ENCODE measurements at places on chromosomes 1 and 21. TPM values are rescaled to one million over a fixed set of nuclear protein-coding genes. Genes with fewer than 3 reads are reported as not detected.

The C1orf141 gene
- total RNA-seq: not detected

The ANGPTL3 gene
- total RNA-seq: not detected

DNA sequence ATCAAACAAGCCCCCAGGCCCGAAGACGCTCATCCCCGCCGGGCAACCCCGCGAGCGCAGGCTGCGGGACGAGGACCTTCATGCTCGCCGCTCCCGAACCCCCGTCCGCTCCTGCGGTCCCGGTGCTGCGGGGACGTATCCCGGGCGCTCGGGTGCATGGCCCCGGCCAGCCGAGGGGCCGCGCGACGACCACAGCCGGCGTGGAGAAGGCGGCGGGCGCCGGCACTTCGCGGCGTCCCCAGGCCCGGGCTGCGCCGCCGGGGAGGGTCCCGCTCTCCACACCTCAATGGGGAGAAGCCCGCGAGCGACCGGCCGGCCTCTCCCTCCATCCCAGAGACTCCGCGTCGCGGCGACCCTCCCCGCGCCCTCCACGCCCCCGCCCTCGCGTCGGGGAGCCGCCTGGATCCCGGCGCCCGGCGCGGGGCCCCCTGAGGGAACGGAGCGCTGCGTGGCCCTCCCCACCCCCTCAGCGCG, 401 bp downstream of the ERRFI1 start:
- DNase-seq: no peak
- H3K4me3 ChIP-seq: peak overlapping the region; percentile 94
- no peaks in the 10 kb centered on the region for H3K36me3 ChIP-seq
- no peaks in the 10 kb centered on the region for H3K27me3 ChIP-seq
- H3K4me1 ChIP-seq: peaks cover 63% of the 10 kb centered on the region

- no peak for DNase-seq
- no peak overlapping the region for H3K4me3 ChIP-seq
Measured at GRCh38 chr1:29851691-29852090, 615.4 kb downstream of the PTPRU start.

DNA sequence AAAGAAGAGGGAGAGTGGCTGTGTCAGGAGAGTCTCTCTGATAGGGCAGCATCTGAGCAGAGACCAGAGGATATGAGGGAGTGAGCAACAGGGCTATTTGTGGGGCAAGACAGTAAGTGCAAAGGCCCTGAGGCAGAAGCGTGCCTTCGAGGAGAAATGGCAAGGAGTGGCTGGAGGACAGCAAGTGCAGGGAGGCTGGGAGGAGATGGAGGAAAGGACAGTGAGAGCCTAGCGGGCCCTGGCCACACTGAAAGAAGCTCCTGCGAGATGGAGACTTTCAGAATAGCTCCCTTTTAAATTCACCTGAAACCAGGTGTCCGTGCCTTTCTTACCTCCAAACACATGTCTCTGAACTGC, 25.2 kb downstream of the EXOC8 start:
- no peak overlapping the region for H3K4me3 ChIP-seq
- H3K27ac ChIP-seq: no peak overlapping the region
- no peaks in the 10 kb centered on the region for H3K36me3 ChIP-seq
- no peak for DNase-seq

DNA sequence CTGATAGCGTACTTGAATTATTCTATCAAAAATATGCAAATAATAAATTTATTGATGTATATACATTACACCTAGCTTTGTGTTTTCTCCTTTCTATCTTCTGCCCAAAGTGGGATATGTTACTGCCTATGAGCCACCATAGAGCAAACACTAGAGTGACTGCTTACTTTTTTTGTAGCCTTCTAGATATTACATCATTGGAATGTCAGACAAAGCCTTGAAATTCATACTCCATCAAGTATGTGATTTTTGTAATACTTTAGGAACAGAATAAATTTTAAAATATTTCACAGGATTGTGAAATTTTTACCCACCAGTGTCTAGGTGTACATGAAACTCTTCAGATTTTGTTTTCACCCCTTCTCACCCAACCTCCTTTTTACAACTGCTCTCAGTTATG, 787.6 kb downstream of the USP25 start:
- H3K4me1 ChIP-seq: no peaks in the 10 kb centered on the region
- H3K27ac ChIP-seq: no peak overlapping the region
- no peak for DNase-seq
- no peaks in the 10 kb centered on the region for H3K27me3 ChIP-seq

DNA sequence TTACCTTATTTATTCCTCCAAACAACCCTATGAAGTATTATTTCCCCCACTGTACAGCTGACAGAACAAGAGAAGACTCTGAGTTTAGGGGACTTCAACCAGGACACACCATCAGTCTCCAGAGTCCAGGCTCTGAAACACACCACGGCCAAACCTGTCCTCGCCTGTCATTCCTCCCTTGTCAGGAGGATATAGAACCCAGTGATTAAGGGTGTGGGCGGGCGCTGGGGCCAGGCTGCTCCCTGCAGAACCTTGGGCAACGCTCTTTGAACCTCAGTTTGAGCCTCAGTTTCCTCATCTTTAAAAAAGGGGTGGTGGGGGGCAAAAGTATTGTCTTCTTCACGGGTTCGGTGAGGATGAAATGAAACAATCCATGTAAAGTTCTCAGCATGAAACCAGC, 9.4 kb upstream of the CEP85 start:
- DNase-seq: no peak
- H3K36me3 ChIP-seq: no peaks in the 10 kb centered on the region
- H3K4me3 ChIP-seq: no peak overlapping the region
- peaks cover 5% of the 10 kb centered on the region for H3K4me1 ChIP-seq
- no peak overlapping the region for H3K27ac ChIP-seq

DNA sequence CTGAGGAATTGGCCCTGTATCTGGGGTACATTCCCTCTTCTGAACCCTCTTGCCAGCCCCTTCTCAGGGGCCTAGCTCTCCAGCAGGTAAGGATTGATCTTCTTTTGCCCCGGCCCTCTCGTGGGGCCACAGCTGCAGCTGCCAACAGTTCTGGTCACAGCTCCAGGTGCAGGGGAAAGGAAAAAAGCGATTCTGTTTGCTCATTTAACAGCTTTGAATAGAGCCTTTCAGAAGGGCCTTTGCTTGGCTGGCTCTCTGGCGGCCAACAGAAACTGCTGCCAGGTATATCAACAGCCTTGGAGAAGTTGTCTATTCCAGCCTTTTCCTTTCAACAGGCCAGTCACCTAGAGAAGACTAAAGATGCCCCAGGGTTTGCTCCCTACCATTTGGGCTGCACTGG, 16.1 kb upstream of the FMOD start:
- no peak for DNase-seq
- H3K36me3 ChIP-seq: no peaks in the 10 kb centered on the region
- H3K4me1 ChIP-seq: no peaks in the 10 kb centered on the region
- H3K27ac ChIP-seq: no peak overlapping the region
- H3K4me3 ChIP-seq: no peak overlapping the region
- H3K27me3 ChIP-seq: peaks cover 49% of the 10 kb centered on the region

- no peak overlapping the region for H3K4me3 ChIP-seq
- no peaks in the 10 kb centered on the region for H3K27me3 ChIP-seq
- H3K27ac ChIP-seq: peak overlapping the region; percentile 23
- H3K36me3 ChIP-seq: peaks cover 4% of the 10 kb centered on the region
- H3K4me1 ChIP-seq: peaks cover 53% of the 10 kb centered on the region
Measured at GRCh38 chr1:112399456-112399855, 3.4 kb downstream of the CTTNBP2NL start.

- no peak overlapping the region for H3K4me3 ChIP-seq
- H3K27me3 ChIP-seq: no peaks in the 10 kb centered on the region
- H3K4me1 ChIP-seq: no peaks in the 10 kb centered on the region
- H3K36me3 ChIP-seq: no peaks in the 10 kb centered on the region
Measured at GRCh38 chr1:7339014-7339413, 432.1 kb upstream of the VAMP3 start.

Data from endothelial cell of umbilical vein (primary cell).